Esophagus squamous epithelium (tissue), 5 donors: ENCODE measurements at places on chromosomes 6 and 20. TPM values are rescaled to one million over a fixed set of nuclear protein-coding genes. Genes with fewer than 3 reads are reported as not detected.

GRCh38 chr20:42741906-42742305, 447.8 kb downstream of the PTPRT start:
- DNase-seq = no peak

DNA sequence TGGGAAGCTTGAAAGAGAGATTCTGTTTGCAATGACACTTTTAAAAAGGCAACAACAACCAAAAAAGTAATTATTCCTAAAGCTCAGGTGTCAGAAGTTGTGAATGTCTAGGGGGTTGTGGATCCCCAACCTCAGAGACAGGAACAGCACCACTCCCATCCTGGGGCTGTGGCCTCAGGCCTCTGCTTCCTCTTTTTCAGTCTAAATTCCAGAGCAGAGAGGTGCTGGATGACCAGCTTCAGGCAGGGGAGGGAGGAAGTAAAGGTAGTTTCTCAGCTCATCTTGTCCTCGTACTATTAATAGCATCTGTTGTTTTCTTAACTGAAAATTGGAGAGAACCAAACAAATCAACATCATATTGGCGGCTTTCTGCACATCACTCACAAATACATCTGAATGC, 8.3 kb downstream of the NT5E start:
- no peak for DNase-seq

- DNase-seq = no peak
Measured at GRCh38 chr20:47314647-47315338, 41.7 kb downstream of the ZMYND8 start.

The IMPG1 gene
- total RNA-seq = not detected

The SRF gene
- total RNA-seq = 32.4 TPM

The FOXQ1 gene
- total RNA-seq = 11.3 TPM
